Stimulated activated CD8-positive, alpha-beta memory T cell treated with anti-CD3 and anti-CD28 coated beads, Interleukin-4, amount 100 ng/mL, for 1 hour (primary cell): ENCODE measurements at places on chromosomes 6 and 20.

DNA sequence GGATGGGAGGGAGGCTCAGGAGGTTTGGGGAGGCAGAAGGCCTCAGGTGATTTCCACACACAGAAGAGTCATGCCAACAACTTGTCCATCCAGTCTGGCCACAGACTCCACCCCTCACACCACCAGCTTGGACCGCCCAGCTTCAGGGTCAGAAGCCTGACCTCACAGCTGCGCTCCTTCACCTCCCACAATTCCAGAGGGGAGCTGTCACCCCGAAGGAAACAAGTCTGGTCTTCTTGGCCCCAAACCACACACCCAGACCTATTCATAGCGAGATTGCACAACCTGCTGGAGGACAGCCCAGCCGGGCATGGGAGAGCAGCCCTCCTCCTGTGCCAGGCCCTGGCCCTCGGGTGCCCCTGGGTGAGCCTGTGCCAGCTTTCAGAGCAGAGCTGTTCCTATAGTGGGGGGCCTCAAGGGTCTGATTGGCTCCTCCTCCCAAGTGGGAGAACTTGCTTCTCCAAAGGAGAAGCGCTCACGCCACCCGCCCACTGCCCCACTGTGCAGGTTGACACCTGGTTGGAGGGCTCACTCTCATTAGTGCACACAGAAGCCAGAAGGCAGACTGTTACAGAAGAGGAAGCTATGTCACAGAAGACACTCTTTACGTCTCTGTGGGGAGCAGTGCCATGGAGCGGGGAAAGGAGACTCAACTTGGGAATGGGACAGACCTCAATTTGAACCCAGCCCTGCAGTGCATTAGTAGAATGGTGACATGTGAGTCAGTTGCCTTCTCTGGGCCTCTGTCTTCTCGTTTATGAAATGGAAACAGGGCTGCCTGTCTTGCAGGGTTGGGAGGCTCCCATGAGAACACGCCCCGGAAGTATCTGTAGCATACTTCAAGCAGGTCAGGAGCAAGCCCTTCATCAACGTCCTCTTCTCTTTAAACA lies 128.8 kb downstream of the FOXO3 start:
- DNase-seq: no peak

- DNase-seq: no peak
Observed at GRCh38 chr6:163417595-163417994, 3.1 kb downstream of the QKI start.

DNA sequence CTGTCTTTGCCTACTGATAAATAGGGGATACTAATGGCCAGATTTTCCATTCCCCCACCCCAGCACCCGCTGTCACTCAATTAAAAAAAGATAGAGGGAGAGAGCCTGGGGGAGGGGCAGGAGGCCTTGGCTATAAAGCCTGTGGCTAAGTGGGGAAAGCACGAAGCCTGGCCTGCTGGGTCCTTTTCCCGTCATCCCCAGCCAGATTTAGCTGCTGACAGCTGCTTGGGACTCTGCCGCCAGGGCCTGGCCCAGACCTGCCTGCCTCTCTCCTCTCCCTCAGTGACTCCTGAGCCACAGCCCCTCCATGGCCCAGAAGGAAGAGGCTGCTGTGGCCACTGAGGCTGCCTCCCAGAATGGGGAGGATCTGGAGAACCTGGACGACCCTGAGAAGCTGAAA lies at the start of gene APOBEC2:
Gene APOBEC2 (plus strand): TSS at position 162 of the 400 bp plus-strand sequence. CDS start 146 bp downstream, at position 308.
- no peak for DNase-seq

- DNase-seq: no peak
Observed at GRCh38 chr6:47633141-47633540, 65.2 kb upstream of the ADGRF4 start.

GRCh38 chr6:3266170-3266569 lies 7.4 kb downstream of the PSMG4 start:
- DNase-seq: no peak
